ENCODE measurements at places on chromosomes 16 and 17.

DNA sequence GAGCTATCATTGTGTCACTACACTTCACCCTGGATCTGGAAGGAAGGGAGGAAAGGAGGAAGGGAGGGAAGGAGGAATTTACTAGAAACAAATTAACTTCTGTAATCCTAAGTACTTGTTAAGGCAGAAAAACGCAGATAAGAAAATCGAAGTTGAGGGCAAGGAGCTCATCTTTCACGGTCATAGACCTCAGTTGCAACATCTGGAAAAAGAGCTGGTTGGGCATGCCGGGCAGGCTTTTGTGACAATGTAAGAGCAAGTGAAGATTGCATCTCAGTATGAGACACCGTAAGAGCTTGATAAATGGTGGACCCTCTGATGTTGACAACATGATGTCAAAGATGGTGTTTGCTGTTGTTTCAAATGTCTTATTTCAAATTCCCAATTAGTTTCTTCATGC lies 721.5 kb downstream of the MAF start:
- DNase-seq, result no peak

DNA sequence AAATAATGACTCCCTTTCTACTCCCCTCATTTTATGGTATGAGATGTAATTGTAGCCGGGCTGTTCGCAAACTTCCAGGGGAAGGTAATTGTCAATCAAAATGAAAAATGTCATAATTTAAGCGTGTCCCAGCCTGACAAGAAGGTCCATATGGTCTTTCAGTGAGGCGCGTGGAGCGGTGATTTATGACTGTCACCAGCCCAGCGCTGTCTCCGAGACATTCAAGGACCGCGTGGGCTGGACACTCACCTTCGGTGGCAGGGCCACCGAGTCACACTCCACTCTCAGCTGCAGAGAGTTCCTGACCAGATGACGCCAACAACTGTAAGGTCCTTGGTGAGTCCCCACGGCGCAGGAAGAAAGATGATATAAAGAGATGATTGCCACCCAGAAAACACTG lies 157.7 kb upstream of the TNRC6C start:
- no peak for DNase-seq

DNA sequence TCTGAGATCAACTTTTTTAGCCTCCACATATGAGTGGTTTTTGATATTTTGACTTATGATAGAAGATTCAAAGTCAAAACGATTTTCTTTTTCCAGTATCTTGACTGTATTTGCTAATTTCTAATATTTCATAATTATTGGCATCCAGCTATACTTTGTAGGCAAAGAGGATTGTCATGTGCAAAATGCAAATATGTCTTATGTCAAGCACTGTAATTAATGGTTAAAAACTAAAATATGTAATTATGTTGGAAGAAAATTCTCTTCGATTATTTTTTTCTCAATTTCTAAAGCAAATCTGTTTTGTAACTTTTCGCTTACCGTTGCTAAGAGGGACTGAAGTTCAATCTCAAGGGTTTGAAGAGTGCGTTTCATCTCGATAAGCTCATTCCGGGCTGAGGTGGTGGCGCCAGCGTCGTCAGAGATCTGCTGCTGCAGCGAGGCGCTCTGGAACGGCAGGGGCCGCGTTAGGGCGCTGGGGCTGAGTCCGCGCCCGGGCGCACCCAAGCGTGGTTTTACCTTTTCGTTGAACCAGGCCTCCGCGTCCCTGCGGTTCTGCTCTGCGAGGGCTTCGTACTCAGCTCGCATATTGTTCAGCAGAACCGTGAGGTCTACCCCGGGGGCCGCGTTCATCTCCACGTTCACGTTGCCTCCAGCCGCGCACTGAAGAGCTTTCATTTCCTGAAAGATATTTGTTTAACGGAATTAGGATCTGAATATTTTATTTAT lies 3.0 kb downstream of the KRT27 start:
- DNase-seq, result peak; percentile 17

DNA sequence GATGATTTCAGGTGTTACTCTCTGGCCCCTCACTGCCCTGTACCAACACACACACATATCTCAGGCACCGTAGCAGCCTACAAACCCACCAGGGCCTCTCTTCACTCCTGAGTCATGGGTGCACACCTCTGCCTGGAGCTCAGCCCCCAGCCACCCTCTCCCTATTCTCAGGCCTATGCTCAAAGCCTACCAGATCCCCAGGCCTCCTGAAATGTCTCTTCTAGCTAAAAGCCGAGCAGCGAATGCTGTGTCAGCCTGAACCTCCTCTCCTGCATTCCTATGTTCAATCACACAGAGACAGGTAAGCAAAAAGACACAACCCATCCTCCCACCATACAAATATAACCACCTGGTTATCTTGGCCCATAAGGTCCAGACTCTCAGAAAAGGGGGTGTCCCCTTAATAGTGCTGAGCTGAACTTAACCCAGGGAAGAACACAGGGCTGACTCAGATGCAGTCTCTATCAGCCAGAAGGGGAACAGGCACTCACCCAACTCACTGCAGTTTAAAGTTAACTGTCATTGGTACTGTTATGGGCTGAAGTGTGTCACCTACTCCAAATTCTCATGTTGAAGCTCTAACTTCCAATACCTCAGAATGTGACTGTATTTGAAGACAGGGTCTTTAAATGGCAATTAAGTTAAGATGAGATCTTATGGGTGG lies 62.0 kb upstream of the TEKT3 start:
- no peak for DNase-seq

DNA sequence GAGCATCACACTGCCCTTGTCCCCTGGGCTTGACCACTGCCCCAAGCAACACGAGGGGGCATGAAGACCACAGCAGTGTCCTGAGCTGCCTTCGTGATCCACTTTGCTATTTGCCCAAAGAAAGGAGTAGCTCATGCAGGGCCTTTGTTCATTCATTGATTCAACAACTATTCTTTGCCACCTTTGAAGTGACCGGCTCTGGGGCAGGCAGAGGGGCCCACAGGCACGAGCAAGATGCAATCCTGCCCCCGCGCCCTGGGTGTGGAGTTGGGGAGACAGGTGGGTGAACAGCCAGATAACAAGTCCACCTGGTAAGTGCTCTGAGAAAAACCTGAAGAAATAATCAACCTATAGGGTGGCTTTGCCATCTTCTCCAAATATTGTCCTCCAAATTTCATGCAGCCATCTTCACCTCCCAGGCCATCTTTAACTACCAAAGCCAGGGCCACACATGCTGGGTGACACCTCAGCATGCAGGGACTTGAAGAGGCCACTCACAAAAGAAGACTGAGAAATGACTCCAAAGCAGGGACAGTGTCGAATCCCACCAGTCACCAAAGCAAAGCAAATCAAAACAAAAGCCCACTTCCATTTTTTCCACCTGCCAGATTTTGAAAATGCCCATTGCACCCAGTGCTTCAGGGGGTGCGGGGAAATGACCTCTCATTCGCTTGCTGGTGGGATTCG lies 18.2 kb upstream of the RBFOX3 start:
- no peak for DNase-seq

GRCh38 chr16:21075252-21075651 lies 75.4 kb downstream of the DNAH3 start:
- no peak for DNase-seq

DNA sequence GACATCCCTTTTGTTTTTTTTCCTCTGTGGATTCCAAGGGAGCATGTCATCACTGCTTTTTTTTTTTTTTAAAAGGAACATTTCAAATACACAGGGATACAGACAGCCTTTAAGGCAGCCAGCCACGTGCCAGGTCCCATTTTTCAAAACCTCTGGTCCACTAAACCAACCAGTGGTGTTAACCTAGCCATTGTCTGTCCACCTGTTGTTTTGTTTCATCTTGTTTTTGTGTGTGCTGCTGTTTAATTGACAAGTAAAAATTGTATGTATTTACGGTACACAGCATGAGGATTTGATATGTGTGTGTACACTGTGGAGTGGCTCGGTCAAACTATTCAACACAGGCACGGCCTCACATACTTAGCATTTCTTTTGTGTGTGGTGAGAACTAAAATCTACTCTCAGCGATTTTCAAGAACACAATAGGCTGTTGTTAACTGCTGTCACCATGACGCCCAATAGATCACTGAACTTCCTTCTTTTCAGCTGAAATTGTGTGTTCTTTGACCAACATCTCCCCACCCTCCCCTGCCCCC lies 19.2 kb downstream of the TMEM114 start:
- DNase-seq, result no peak

DNA sequence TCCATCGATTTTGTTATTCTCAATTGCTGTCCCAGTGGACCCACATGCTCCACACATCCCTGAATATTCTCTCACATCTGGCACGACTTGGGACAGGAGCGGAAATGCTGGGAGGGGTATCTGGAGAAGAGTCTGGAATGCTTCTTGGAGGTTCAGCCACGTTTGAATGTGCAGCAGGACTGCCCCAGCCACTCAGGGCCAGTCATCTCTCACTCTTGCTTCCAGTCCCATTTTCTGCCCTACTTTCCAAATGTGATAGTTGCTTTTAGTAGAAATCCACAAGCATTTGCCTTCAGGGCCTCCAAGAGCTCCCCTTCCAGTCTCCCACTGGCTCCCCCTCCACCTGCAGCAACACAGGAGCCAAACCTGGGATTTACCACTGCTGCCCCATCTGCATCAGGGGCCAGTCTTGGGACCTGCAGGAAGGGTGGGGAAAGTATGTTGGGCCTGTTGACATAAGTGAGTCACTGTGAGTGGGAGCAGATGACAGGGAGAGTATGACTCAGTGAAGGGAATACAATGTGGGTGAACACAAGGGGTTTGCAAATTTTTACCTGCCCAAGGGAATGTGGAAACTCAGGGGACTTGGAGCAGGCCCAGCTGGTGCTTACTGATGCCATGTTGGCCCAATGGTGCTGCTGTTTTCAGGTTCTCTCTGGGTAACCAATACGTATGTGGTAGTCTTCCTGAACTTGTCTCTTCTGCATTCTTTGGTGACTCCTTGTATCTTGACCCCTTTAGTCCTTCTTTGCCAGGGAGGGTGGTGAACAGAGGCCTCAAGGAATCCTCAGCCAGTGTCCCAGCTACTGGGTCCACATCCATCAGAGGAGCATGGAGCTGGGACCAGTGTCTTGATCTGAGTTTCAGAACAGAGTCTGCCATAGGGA lies 78.8 kb upstream of the CRHR1 start:
- DNase-seq, result no peak

- DNase-seq, result no peak
These were observed 239.2 kb upstream of the SOX9 start for GRCh38 chr17:71881581-71881980.

GRCh38 chr17:1643293-1643998 lies 2.1 kb downstream of the SCARF1 start:
- DNase-seq, result peak; percentile 62

- DNase-seq, result no peak
These were observed 16.1 kb upstream of the NAGS start for GRCh38 chr17:43988301-43988700.

DNA sequence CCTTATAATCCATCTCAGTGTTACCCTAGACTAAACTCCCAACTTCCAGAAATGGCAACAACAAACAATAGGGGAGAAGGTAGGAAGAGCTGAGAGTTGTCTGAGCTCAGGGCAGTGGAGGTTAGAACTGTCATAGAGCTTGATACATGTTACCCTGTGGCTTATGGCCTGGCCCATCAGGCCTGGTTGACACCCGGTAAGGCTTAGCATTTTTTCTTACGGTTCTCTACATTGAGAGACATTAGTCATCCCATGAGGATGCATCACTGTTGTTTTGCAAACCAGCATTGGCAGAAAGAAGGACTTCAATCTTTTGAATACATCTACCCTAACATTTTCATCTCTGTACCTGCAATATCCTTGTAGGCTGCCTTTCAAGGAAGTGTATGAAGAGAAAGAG lies 226.6 kb downstream of the PHKB start:
- no peak for DNase-seq

- no peak for DNase-seq
These were observed 499.8 kb upstream of the CDH11 start for GRCh38 chr16:65621640-65622039.

GRCh38 chr17:6241381-6241780 lies 171.2 kb downstream of the WSCD1 start:
- DNase-seq, result no peak

- no peak for DNase-seq
These were observed 34.9 kb downstream of the TOM1L2 start for GRCh38 chr17:17937201-17937853.

DNA sequence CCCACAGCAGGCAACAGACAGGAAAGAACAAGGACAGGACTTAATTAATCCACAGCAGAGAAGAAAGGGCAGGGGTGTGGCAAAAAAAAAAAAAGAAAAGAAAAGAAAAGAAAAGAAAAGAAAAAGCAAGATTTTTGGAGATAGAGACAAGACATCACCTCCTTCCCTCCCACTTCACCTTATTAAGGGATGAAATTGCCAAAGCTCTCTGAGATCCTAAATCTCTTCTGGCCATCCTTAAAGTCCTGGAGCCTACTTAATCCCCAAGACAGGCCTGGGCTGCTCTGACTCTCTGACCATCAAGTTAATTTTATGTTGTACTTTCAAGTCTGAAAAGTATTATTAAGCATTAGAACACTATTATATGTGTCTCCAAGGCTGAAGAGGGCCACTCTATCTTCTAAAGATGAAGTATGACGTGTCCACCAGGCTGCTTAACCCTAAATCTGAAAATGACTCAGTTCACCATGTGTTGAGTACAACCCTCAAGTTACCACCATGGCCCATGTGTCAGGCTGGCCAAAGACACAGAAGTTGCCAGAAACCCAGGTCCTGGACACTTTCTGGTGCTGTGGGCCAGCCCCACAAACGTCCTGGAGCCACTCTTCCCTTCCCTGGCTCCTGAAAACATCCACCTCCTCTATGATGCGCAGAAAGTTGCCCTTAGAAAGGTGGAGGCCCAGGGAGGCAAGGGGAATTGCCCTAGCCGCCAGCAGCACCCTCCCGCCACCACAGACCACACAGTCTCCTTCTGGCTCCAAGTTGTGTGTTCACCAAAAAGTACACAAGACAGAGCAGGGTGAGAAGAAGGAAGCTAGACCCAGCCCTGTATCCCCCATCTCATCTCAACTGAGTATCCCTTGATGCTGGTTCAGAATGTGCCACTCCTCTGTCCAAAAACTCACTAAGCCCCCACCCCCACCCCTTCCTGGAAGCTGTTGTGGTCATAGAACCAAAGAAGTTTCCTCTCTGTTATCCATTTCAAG lies 2.7 kb downstream of the SOCS1 start:
- DNase-seq, result no peak

GRCh38 chr16:78727536-78727935 lies 628.1 kb downstream of the WWOX start:
- no peak for DNase-seq

GRCh38 chr17:43845766-43846165 lies 1.2 kb upstream of the CD300LG start:
- no peak for DNase-seq

- no peak for DNase-seq
These were observed 3.9 kb downstream of the ACTG1 start for GRCh38 chr17:81508639-81509206.

- DNase-seq, result no peak
These were observed 72.0 kb downstream of the STXBP4 start for GRCh38 chr17:55040611-55041010.

- no peak for DNase-seq
These were observed 199.5 kb downstream of the PRKCB start for GRCh38 chr16:24035127-24035842.

GRCh38 chr17:45940826-45941225 lies 46.5 kb downstream of the MAPT start:
- DNase-seq, result no peak
